Hepatocyte (in vitro differentiated cells): ENCODE measurements at places on chromosomes 7 and 10. TPM values are rescaled to one million over a fixed set of nuclear protein-coding genes. Genes with fewer than 3 reads are reported as not detected.
A peak's percentile ranks its signal among the peaks of the same experiment; 100 is the strongest.

- no peak for DNase-seq
- H3K4me1 ChIP-seq = peaks cover 32% of the 10 kb centered on the region
- H3K4me3 ChIP-seq = no peak overlapping the region
Measured at GRCh38 chr7:44472843-44473242, 17.6 kb downstream of the NUDCD3 start.

Gene STK31
- polyA plus RNA-seq = 0.06 and 0.33 TPM in 2 replicates

DNA sequence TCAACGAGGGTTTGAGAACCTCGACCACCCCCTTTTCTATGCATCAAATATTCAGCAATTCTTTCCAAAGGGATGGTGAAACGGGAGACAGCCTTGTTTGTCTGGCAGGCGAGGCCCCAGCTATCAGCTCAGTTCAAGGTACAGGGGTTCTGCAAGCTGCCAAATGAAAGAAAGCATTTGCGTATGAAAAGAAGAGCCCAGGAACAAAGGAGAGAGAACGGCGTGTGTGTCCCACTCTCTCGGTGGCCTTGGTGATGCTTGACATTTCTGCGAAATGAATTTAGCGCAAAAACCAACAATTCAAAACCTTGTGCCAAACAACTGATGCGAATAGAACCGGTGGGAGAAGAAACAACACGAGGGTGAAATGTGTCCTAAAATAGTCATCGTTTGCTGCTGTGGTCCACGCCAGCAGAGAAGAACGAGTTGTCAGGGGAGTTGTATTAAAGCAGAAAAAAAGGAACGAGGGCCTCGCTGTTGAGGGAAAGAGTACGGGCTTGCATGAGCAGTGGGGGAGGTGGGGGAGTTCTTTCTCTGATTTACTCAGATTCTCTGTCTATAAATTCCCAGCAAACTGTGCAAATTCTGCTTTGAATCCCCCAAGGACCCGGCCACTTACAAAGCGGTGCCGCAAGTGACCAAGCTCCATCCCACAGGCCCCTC lies 97.7 kb downstream of the TMEM130 start:
- peak overlapping the region; percentile 89 for H3K27ac ChIP-seq
- H3K27me3 ChIP-seq = no peaks in the 10 kb centered on the region
- no peak for DNase-seq
- H3K4me3 ChIP-seq = no peak overlapping the region

DNA sequence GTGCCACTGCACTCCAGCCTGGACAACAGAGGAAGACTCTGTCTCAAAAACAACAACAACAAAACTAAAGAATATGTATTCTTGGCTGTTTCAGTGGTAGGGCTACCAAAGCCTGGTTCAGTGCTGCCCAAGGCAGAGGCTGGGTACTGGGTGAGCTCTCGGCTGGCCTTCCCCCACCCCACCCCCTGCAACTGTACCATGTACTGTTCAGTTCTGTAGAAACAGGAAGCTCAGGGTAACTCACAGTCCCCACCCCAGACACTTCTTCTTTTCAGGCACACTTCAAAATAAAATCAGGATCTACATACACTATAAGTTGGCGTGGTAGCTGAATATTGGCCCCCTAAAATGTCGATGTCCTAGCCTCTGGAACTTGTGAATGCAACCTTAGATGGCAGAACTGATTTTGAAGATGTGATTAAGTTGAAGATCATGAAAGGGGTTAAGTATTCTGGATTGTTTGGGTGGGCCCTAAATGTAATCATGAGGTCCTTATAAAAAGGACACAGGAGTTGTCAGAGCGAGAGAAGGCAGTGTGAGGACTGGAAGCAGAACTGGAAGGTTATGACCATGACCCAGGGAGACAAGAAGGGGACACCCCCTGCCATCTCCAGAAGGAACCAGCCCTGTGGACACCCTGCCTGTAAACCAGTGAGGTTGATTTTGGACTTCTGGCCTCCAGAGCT lies 31.2 kb downstream of the TBXAS1 start:
- DNase-seq = no peak
- H3K4me1 ChIP-seq = no peaks in the 10 kb centered on the region
- no peaks in the 10 kb centered on the region for H3K27me3 ChIP-seq
- no peak overlapping the region for H3K4me3 ChIP-seq
- H3K27ac ChIP-seq = no peak overlapping the region
- H3K36me3 ChIP-seq = no peaks in the 10 kb centered on the region

DNA sequence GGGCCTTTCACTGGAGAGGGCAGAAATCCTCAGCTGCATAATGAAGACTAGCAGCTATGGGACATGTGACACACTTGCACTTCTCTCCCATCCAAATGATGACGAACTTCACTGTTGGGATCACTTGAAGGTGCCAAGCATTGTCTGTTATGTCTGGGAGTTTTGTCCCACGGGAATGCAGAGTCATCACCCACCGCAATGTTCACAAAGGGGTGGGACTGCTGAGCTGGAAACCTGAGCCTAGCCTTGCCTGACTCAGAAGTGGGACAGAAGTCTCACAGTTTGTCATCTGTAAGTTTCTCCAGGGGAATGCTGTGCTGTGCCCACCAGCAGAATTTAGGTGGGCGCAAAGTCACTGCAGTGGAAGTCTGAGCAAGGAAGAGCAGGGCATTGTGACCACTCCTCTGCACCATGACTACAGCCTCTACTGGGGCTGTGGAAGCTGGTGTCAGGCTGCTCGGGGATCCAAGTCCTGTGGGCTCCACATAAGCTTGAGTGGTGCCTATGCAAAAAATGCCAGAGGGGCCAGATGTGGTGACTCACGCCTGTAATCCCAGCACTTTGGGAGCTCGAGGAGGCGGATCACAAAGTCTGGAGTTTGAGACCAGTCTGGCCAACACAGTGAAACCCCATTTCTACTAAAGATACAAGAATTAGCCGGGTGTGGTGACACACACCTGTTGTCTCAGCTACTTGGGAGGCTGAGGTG lies 472.0 kb upstream of the CNTNAP2 start:
- no peak overlapping the region for H3K4me3 ChIP-seq
- no peak for DNase-seq
- no peaks in the 10 kb centered on the region for H3K4me1 ChIP-seq
- H3K27me3 ChIP-seq = no peaks in the 10 kb centered on the region
- no peak overlapping the region for H3K27ac ChIP-seq
- no peaks in the 10 kb centered on the region for H3K36me3 ChIP-seq

Gene NXPH1
- polyA plus RNA-seq = not detected in 2 replicates

Gene CADPS2
- 15.7 and 16.3 TPM in 2 replicates for polyA plus RNA-seq
